SK-N-SH (cell line): ENCODE measurements at places on chromosomes 7 and 10.
A peak's percentile ranks its signal among the peaks of the same experiment; 100 is the strongest.

GRCh38 chr7:116979430-116979829 is 26.1 kb downstream of the ST7 start:
- DNase-seq = no peak

DNA sequence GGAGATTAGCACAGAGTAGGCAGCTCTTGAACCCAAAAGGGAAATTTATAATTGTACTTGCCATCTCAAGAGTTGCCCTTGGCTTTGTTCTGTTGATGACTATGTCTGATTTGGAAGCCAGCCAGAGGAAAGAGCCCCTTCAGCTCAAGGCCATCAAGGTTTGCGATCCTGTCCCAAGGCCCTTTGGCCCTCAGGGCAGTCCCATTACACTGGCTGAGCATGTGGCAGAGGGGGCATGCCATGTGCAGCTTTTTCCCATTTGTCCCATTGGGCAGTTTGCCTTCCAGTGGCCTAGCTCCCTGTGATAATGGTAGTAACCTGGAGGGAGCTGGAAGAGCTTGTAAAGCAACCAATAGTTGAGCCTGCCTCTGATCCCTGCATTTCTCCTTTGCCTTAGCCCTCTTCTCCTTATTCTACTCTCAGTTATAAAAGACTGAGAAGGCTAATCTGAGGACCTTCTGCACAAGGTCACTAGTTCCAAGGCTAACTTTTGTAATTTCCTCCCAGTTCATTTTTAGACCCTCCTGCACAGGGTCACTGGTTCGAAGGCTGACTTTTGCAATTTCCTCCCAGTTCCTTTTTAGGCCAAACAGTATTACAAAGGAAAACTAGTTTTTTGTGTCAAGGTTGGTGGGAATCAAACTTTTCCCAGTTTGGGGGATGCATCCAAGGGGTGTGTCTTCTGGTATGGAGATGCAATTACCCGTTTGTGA is 31.0 kb upstream of the ARHGAP12 start:
- no peak for DNase-seq

GRCh38 chr7:152759949-152760853 is 649 bp downstream of the ACTR3B start:
- peak; percentile 85 for DNase-seq

DNA sequence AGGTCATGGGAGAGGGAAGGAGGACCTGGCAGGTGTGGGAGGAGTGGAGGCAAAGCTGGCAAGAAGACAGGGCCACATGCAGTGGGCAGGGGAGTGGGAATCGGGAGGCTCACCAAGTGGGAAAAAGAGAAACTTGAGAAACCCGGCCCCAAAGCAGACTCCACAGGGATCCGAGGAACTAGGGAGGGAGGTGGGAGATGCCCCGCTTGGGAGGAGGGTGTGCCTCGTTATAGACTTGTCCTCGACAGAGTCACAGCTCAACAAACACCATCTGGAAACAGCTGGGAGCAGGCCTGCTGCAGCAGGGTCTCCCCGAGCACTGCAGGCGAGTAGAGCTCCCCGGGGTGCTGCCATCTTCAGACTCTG is 54.8 kb downstream of the MKI67 start:
- DNase-seq = no peak

DNA sequence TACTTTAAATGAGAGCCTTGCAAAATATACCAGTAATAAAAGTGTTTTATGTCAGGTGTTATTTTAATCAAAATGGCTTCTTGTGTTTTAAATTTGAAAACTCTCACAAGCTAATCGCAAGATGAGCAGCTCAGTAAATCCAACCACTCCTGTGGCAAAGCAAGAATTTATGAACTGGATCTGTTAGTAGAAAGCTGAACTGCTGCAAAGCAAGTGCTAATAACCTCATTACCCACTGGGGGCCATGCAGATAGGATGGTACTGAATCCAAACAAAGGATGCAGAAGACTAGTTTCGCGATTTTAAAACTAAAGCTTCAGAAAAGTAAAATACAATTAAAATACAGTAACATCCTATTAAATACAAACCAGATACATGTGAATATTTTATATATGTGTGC is 468.0 kb downstream of the PARD3 start:
- no peak for DNase-seq

DNA sequence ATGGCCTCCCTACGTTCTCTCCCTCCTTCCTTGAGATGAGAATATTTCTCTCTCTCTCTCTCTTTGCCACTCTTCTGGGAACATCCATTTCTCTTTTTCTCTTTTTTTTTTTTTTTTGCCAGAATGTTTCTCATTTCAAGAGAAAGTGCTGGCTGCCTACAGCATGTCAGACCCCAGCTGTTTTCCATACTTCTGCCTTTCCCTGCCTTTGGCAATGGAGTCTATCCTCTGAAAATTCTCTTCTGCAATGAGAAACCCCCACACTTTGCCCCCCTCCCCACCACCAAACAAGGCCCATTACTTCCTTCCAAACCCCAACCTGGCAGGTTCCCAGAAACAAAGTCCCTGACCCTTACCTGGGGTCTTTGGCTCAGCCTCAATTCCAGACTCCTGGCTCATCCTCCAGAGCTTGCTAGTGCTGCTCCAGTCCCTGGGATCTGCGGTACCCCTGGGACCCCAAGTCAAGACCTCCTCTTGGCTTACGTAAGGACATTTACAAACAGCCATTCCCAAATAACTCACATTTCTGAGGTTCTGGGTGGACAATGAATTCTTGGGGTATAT is 17.4 kb upstream of the CCL26 start:
- no peak for DNase-seq

GRCh38 chr10:22322641-22323160 is 1.8 kb downstream of the BMI1 start:
- DNase-seq = no peak

- no peak for DNase-seq
Observed at GRCh38 chr7:31465285-31465684, 48.6 kb upstream of the ITPRID1 start.

DNA sequence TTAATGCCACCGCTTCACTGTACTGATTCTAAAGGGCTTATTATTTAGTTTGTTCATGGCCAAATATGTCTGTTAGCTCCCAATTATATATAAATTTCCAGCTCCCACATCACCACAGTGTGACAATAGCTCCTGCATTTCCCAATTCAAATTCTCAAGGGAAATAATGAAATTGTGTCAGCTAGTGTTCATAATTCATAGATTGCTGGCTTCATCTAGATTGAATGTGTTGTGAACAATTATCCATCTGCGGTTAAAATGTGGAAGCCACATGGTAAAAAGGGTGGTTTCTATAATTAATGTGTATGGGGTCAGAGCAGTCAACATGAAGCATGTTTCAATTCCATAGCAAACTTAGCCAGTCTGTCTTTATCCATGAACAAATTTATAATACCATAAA is 154.3 kb downstream of the SEMA3E start:
- no peak for DNase-seq

- DNase-seq = no peak
Observed at GRCh38 chr7:68547799-68548198, 1050.5 kb upstream of the AUTS2 start.

GRCh38 chr7:83178796-83179195 is 16.1 kb upstream of the PCLO start:
- no peak for DNase-seq

DNA sequence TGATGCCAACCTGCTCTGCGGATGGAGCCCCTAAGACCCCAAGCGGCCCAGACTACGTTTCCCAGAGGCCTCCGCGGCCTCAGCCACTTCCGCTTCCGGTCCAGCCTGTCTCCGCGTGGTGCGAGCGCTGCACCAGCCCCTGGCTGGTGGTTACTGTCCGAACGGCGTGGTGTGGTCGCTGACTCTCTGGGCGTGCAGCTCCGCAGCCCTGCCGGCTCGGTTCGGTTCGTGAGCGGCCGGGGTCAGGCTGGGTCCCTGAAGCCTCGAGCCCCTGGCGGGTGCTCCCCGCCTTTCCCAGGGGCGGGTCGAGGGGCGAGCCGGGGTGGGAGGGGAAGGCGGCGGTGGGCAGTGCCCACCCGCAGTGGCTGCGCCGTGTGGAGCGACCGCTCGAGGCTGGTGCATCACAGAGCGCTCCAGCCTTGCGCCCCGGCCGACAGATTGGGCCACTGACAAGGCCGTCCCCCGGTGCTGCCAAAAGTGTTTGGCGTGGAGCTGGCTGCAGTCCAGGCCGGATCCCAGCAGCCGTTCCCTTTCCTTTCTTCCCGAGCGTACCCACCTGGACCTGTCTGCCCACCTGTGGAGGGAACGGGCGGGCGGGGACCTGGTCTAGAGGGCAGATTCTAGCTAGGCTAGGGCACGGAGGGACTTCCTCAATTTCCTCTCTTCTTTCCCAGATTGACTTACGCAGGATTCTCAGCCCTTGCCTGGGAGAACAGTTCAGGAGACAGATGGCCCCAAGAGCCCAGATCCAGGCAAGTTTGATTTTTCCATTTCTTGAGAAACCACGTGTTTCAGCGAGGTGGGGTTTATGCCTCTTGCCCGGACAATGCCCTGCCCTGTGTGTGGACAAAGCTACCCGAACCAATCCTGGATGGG is at the start of gene ZNF485:
Gene ZNF485 (plus strand): TSS at position 116 of the 876 bp plus-strand sequence. CDS start 613 bp downstream, at position 729.
- peak; percentile 91 for DNase-seq

DNA sequence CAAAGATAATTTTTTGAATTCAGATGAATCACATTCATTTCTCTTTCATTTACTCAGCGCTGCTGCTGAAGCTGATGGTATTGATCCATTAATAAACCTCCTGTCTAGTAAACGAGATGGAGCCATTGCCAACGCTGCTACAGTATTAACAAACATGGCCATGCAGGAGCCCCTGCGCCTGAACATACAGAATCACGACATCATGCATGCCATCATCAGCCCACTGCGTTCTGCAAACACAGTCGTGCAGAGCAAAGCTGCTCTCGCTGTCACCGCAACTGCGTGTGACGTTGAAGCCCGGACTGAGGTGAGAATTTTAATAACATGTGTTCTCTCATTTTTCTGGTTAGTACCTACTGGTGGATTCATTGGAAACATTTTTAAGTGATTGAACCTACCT is 70.2 kb downstream of the ARMC3 start:
- no peak for DNase-seq

DNA sequence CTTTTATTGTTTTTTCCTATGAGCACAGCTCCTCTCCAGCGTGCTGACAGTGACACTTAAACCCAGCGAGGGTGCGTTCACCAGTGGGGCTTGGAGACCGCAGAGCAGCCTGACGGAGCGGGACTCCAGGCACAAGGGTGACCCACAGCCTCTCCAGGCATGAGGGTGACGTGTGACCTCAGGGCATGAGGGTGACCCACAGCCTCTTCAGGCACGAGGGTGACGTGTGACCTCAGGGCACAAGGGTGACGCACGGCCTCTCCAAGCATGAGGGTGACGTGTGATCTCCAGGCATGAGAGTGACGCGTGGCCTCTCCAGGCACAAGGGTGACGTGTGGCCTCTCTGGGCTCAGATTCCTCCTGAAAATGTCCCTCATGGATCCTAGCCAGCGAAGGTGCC is 164.3 kb upstream of the TCERG1L start:
- no peak for DNase-seq

GRCh38 chr7:127885843-127886242 is 145.4 kb downstream of the LRRC4 start:
- DNase-seq = no peak
